ENCODE measurements at places on chromosomes 16 and 17.
A peak's percentile ranks its signal among the peaks of the same experiment; 100 is the strongest.

GRCh38 chr17:48915459-48916282 is 7.5 kb downstream of the UBE2Z start:
- peak; percentile 11 for DNase-seq

DNA sequence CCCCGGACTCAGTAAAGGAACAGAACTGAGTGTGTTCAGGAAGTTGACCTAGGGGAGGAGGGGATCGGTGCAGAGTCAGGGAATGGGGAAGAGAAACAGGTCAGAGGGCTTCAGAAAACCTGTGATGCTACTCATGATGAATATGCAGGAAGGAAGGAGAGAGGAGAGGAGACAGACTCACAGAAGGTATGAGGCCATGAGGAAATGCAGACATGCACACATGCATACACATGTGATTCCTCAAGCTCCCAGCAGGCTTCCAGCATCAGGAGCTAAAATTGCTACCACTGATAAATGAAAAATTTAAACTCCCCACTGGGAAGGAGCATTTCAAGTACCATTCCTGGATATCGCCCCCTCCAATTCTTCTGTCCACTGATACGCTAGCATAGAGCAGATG is 262.6 kb downstream of the SLC39A11 start:
- DNase-seq: no peak

GRCh38 chr17:901964-902363 is 77.6 kb downstream of the NXN start:
- DNase-seq: no peak

DNA sequence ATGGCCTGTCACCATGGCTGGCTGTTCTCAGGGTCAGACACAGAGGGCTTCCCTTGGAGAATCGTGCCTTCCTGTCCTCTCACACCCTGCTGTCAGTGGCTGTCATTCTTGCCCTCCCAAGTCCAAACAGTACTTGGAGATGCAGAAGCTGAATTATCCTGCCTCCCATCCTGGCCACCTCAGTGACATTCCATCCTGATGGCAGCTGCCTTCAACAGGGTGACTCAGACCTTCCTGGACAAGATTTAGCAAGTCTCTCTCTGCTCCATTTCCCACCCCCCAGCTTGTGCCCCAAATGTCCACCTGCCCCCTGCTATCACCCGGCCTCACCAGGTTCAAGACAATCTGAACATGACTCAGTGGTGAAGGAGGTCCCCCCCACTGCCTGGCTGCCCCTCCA is 4.8 kb upstream of the KRT36 start:
- DNase-seq: no peak

DNA sequence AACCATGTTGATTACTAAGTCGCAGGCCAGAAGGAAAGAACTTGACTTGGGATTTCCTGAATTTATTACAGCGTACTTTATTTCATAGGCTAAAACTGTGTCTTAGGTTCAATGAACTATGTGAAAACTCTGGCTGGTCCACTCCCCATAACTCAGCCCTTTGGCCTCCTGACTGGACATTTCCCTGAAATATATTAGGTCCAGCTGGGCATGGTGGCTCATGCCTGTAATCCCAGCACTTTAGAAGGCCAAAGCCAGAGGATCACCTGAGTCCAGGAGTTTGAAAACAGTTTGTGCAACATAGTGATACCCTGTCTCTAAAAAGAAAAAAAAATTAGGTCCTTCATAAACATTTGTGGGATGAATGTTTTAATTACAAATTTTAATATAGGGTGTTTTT is 97.0 kb downstream of the CYLD start:
- DNase-seq: no peak

DNA sequence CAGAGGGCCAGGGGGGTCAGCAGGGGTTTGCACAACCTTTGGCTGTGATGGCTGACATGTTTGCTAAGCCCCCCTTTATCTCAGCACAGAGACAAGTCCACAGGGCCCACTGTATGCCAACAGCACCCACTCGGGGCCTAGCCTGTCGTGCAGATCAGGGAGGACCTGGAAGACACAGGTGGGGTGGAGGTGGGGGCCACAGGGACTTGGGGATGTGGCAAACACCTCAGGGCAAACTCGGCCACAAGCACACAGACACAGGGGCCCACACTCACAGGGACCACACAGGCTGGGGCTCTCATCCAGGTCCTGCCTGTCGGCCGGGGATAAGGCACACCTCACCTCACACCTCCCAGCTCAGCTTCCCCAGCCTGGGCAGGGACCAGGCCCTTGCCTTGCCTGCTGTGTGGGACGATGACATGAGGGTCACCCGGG is 87.9 kb downstream of the C16orf78 start:
- DNase-seq: no peak

- DNase-seq: no peak
Observed at GRCh38 chr16:85376292-85377095, 236.6 kb upstream of the GSE1 start.

DNA sequence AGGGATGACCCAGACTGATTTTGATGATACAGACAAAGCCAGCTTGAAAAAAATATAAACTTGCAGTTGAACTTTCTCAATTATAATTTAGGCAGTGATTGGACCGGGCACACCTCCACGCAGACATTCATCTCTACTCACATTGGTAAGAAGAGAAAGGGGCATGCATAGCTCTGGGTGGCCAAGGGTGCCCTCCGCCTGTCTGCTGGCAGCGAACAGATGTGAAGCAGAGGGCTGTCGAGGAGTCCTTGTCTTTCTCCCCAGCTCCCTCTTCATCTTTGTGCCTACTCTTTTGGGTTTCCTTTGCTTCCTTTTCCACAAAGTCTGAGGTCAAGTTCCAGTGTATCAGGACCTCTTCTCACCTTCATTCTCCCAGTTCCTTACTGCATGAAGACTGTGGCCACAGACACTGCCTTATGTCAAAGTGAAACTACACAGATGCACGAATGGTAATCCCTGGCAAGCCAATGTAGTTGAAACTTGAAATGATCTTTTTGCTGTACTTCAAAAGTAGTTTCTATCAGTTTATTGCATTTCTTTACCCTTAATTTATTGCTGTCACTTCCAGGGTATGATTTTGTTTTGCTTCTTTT is 343.7 kb upstream of the SOX9 start:
- DNase-seq: no peak

DNA sequence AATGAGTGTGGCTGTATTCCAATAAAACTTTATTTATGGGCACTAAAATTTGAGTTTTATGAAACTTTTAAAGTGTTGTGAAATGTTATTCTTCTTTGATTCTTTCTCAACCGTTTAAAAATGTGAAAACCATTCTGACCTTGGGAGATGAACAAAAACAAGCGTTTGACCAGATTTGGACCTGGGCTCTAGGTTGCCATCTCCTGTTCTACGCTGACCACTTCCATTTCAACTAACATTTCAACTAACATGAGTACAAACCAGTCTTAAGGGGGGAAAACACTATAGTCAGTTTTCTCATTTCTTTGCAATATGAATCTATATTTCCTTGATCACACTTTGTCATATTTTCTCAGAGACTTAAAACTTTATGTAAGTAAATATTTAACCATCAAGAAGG is 118.4 kb upstream of the IRX5 start:
- no peak for DNase-seq
